ENCODE measurements at places on chromosomes 6 and 20. TPM values are rescaled to one million over a fixed set of nuclear protein-coding genes. Genes with fewer than 3 reads are reported as not detected.

Gene HCK
- total RNA-seq: not detected

Gene MOXD1
- total RNA-seq: not detected

Gene BMP5
- total RNA-seq: not detected

Gene UBE2C
- total RNA-seq: 9.7 TPM

Gene OR2H1
- total RNA-seq: not detected

Gene FAM209B
- total RNA-seq: not detected

Gene HLA-DQB1
- total RNA-seq: not detected

Gene PCSK2
- total RNA-seq: not detected

Gene ALDH8A1
- 0.38 TPM for total RNA-seq

Gene HRH3
- total RNA-seq: not detected
